ENCODE measurements at places on chromosomes 7 and 10.

DNA sequence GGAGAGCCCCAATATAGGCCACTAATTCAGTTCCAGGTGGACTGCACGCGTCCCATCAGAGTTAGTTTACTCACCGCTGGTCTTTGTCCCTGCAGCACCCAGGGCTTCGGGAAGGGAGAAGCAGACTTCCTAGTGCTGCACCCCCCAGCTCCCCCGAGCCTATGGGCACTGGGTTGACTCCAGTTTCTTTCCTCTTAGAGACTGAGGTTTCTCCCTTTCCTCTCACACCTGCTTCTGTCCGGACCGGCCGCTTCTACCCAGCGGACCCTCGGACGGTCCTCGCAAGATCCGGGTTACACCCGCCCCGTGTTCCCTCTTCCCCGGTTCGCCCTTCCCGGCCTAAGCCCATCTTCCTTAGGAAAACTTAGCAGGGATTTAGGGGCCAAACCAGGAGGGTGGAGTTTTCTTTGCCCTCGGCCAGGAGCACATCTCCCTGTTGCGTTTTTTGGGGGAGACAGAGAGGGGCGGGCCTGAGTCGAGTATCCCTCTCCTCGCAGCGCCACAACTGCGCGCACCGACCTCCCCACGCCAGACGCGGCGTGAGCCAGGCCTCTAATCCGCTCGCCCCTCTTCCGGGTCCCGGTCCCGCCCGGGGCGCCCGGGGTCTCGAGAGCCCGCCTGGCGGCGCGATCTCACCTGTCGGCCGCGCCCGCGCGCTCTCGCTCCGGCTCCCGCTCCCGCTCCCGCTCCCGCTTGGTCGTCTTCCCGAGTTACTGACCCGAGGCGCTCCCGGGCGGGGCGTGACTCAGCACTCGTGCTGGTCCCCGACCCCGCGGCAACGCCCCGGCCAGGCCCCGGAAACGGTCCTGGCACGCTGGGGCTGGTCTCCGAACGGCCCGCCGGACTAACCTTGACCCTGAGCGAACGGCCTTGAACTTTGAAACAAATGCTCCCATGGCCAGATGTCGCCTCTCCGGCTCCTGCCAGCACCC is at the start of gene AIFM2:
TSS of gene AIFM2 (minus strand) at position 728 of the 932 bp plus-strand sequence. CDS start 8,741 bp downstream, outside the sequence.
- DNase-seq = peak; percentile 14

DNA sequence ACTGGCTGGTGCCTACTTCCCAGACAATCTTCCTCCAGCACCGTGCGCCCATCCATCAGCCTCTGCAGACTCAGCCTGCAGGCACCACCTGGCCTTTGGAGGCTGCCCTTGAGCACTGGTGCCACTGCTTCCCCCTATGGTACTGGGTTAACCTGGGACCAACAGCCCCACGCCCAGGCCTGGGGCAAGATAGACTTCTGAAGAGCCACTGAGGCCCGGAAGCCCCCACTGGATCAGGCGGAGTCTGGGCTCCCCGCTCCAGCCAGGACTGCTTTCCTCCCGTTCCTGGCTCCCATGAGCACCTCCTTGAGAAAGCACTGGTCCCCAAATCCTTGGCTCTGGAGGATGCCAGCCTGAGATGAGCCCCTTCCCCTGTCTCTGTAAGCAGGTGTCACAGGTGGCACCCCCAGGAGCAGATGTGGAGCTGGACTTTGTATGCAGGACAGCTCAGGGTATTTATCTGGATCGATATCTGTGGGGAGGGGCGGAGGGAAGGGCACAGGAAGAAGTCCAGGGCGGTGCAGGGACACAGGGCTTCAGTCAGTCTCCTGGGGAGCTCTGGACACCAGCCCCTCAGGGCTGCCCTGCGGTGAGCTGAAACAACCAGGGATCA is 206.5 kb upstream of the PPP2R2D start:
- DNase-seq = no peak

DNA sequence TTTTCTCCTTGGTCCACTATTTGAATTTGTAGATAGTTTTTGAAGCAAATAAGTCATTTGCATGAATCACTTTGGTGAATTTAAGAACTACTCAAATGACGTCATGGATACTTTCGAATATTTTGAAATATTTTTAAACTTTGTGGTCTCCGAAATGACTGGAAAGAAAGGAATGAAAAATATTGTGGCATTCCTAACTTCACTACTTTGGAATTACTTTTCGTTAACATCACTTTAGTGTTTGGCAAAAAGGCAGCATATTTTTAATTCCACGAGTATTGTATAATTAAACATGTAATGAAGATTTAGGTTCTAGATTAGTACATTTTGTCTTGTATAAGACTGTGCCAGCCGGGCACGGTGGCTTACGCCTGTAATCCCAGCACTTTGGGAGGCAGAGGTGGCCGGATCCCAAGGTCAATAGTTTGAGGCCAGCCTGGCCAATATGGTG is 35.3 kb upstream of the ZRANB1 start:
- DNase-seq = no peak

DNA sequence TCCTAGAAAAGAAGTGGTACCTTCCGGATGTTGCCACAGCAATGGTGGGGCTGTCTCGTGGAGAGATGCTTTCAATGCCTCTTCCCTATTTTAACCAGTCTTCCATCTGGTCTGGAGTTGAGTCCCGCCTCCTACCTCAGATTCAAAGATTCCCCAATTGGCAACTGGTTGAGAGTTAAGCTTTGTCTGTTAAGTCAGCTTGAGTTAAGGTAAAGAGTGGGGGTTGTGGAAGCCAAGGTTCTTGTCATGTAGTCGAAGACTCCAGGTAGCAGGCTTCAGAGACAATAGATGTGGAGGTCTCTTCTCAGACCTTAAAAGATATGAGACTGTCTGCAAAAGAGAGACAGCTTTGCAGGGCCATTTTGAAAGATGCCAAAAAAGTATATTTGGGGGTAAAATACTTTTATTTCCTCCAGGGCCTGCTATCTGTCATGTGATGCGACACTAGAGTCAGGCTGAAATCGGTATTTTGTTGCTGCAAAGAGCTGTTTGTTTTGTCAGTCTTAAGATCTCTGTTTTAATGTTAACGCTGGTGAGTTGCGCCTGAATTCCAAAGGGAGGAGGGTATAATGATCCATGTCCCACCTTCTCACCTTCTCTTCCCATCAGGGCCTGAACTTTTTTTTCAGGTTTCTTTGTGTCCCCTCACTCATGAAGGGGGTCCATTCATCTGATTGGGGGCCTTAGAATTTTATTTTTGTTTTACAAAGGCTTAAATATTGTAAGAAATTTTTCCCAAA is 40.4 kb upstream of the SCIN start:
- no peak for DNase-seq

- DNase-seq = no peak
Observed at GRCh38 chr7:120550494-120551048, 277.6 kb downstream of the KCND2 start.

GRCh38 chr7:33350577-33350976 is 221.2 kb downstream of the BBS9 start:
- DNase-seq = no peak

DNA sequence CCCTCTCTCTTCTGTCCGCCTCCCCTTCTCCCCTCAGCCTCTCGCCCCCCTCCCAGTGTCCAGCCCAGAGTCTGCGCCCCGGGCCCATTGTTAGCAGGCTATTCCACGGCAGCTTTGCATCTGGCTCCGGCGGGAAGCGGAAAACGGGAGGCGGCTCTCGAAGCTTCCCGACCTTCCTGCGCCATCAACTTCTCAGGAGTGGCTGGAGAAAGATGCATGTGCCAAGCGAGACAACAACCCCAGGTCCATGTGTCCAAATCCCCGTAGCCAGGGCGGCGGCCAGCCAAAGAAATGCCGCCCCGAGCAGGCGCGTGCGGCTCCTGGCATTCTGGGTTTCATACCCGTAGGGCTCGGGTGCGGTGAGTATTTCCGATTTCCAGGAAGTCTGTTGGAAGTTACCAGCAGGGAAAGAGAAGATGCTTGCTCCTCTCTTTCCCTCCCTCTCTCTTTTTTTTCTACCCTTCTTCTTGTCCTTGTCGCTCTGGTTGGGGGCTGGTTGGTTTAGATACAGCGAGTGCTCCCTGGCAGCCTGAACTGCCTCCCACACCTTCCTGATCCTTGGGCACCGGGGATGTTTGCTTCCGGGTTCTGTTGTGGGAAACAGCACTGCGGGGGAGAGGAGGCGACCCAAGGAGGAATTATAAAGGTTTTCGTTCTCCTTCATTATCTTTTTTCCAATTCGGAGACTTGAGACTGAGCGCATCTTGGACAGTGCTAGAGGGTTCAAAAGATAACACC is 1.2 kb upstream of the HOXA2 start:
- DNase-seq = no peak

- DNase-seq = no peak
Observed at GRCh38 chr10:695396-695795, 5.9 kb upstream of the DIP2C start.

DNA sequence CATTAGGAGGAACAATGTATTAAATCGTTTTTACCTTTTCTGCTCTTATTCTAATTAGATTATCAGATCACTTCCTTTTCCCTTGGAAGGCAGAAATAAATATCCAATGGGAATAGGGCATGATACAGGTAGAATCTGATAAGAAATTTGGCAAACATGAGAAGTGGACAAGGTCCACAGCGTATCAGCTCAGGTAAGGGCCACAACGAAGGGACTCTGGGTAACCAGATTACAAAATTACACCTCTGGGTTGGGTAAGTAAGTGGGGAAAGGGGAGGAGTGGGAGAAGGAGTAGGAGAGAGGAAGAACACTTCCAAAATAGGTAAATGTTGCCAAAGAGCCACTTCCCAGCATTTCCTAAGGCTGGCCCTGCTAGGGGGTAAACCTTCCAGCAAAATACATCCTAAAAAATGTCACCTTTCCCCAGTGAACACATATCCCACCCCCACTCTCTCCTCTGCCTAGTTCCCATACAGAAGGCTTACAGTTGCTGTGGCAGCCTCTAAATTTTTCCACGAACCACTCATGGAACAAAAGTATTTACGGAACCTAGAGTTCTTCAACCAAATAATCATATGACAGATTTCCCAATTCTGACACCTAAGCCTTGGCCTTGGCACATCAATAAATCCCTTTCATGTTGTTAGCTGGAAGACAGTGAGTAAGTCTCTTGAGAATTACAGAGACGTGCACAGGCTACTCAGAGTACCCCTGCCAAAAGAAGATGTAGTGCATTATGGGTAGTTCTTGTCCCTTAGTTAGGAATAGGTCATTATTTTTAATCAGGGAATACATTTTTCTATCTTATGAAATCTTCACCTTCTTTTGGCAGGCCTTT is 51.5 kb upstream of the DLX6 start:
- DNase-seq = no peak

GRCh38 chr7:121562259-121562658 is 166.2 kb upstream of the FAM3C start:
- DNase-seq = no peak

- no peak for DNase-seq
Observed at GRCh38 chr7:1675036-1675671, 5.1 kb downstream of the ELFN1 start.

- no peak for DNase-seq
Observed at GRCh38 chr7:78695826-78696225, 757.6 kb downstream of the MAGI2 start.

GRCh38 chr7:149624419-149625339 is 127.1 kb upstream of the ZNF746 start:
- peak; percentile 74 for DNase-seq

- no peak for DNase-seq
Observed at GRCh38 chr10:90723416-90724068, 134.3 kb downstream of the HTR7 start.

DNA sequence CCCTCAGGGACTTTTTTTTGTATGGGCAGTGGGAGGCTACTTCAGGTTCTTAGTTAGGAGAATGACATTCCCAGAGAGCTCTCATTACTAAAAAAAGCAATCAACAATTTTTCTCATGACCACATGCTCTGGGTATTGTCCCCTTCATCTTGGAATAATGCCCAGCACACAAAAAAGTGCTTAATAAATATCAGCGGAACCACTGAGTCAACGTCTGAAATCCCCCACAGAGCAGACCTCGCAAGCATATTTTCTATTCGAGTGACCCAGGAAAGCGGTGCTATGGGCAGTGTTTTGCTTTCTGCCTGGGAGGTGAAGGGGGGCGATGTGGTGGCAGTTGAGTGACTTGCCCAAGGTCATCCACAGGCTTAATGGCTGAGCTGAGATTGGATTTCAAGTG is 493.4 kb upstream of the ZMIZ1 start:
- no peak for DNase-seq

- DNase-seq = peak; percentile 31
Observed at GRCh38 chr7:134547397-134548054, 1.4 kb upstream of the AKR1B15 start.

- DNase-seq = no peak
Observed at GRCh38 chr10:62153191-62153590, 115.5 kb downstream of the RTKN2 start.

- DNase-seq = peak; percentile 9
Observed at GRCh38 chr10:68348265-68348741, 15.6 kb upstream of the PBLD start.

- no peak for DNase-seq
Observed at GRCh38 chr7:140475747-140476333, 3.5 kb downstream of the MKRN1 start.

- no peak for DNase-seq
Observed at GRCh38 chr10:132382231-132382922, 14.6 kb upstream of the PWWP2B start.

- DNase-seq = no peak
Observed at GRCh38 chr7:144105211-144105610, 4.2 kb upstream of the OR2A2 start.

DNA sequence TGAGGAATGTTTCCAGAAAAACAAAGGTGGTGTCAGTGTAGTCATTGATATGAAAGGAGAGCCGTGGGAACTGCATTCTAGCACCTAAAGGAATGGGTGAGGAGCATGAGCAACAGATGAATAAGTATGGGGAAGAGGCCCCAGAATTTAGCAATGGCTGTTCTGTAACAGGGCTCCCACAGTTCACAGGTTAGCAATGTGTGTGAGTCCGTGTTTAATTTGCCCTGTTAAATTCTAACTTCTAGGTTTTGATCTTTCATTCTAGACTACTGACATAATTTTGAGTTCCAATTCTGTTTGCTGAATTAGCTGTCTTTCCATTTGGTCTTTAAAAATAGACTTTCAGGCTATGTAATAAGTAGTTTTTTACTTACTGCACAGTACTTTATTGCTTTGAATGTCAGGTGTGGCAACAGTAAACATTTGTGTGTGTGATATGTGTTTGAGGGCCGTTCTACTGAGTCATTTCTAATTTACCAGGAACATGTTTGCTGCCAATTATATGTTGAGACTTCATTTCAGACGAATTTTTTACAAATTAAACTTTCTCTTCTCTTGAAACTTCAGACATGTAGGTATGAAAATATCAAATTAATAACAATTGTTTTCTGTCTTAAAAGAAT is 8.8 kb downstream of the STK17A start:
- DNase-seq = no peak

DNA sequence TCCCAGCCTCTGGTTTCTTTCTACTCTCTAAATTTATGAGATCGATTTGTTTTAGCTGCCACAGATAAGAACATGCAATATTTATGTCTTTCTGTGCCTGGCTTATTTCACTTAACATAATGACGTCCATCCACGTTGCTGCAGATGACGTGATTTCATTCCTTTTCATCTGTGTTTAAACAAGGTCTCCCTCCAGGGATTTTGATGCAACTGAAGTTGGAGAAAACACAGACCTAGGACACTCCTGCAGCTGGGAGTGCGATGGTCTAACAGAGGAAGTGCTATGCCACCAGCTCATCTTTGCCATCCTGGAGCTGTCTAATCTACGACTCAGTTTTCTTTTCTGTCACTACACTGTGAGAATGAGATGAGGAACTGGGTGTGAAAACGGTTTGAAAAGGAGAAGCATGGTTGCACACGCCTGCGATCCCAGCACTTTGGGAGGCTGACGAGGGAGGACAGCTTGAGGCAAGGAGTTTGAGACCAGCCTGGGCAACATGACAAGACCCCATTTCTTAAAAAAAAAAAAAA is 1.5 kb upstream of the KCTD7 start:
- no peak for DNase-seq

- DNase-seq = no peak
Observed at GRCh38 chr10:48554246-48554645, 50.6 kb downstream of the ARHGAP22 start.

GRCh38 chr10:30784524-30784896 is 155.0 kb upstream of the LYZL2 start:
- DNase-seq = no peak

All from activated naive CD8-positive, alpha-beta T cell treated with anti-CD3 and anti-CD28 coated beads, Interleukin-2, amount 50 U/mL, for 16 hours (primary cell).